ENCODE measurements at places on chromosomes 16 and 17. TPM values are rescaled to one million over a fixed set of nuclear protein-coding genes. Genes with fewer than 3 reads are reported as not detected.

GRCh38 chr16:81265658-81266451, 27.4 kb downstream of the BCO1 start:
- no peaks in the 10 kb centered on the region for H3K36me3 ChIP-seq
- H3K27me3 ChIP-seq: no peaks in the 10 kb centered on the region
- peaks cover 8% of the 10 kb centered on the region for H3K4me1 ChIP-seq
- DNase-seq: peak; percentile 84

DNA sequence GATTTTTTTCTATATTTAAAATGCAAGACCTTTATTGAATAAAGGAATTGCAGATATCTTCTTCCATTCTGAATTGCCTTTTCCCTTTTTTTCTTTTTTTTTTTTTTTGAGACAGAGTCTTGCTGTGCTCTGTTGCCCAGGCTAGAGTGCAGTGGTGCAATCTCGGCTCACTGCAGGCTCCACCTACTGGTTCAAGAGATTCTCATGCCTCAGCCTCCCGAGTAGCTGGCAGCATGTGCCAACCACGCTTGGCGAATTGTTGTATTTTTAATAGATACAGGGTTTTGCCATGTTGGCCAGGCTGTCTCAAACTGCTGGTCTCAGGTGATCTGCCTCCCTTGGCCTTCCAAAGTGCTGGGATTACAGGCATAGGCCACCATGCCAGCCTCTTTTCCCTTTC, 151.5 kb downstream of the CEP112 start:
- DNase-seq: no peak
- no peak overlapping the region for H3K4me3 ChIP-seq
- no peaks in the 10 kb centered on the region for H3K27me3 ChIP-seq
- H3K27ac ChIP-seq: no peak overlapping the region
- peaks cover 5% of the 10 kb centered on the region for H3K36me3 ChIP-seq

GRCh38 chr16:84315422-84315821, 20.7 kb downstream of the WFDC1 start:
- no peaks in the 10 kb centered on the region for H3K4me1 ChIP-seq
- no peak overlapping the region for H3K27ac ChIP-seq
- H3K4me3 ChIP-seq: no peak overlapping the region
- DNase-seq: no peak

DNA sequence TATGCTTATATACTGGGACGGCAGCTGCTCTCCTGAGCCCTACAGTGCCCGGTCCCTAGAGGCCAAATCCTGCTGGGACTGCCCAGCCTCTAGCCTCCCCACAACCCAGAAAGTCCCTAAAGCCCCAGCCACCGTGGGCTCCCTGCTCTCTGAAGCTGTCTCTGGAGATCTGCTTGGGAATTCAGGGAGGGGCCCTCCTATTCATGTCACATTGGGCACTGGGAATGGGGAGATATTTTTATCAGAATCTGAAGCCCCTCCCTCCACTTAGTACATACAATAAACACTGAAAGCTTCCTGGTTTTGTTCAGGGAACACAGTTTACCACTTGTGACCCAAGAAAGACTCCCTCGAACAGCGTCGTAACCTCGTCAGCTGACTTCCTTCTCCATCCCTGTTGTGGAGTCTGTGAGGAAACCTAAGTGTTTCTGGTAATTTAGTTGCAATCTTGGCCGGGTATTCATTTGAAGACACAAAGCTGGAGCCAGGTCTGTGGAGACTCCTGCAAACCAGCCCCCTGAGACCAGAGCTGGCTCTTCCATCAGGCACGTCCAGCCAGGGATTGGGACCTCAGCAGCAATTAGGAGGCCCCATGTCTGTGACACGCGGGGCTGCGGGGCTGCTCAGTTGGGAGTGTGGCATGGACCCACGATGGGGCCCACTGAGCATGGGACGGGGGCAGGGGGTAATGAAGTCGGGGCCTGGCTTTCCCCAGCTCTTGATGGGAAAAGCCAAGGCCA, 38.5 kb downstream of the PGS1 start:
- H3K36me3 ChIP-seq: peaks cover 43% of the 10 kb centered on the region
- DNase-seq: no peak
- peak overlapping the region; percentile 69 for H3K27ac ChIP-seq
- H3K27me3 ChIP-seq: no peaks in the 10 kb centered on the region

DNA sequence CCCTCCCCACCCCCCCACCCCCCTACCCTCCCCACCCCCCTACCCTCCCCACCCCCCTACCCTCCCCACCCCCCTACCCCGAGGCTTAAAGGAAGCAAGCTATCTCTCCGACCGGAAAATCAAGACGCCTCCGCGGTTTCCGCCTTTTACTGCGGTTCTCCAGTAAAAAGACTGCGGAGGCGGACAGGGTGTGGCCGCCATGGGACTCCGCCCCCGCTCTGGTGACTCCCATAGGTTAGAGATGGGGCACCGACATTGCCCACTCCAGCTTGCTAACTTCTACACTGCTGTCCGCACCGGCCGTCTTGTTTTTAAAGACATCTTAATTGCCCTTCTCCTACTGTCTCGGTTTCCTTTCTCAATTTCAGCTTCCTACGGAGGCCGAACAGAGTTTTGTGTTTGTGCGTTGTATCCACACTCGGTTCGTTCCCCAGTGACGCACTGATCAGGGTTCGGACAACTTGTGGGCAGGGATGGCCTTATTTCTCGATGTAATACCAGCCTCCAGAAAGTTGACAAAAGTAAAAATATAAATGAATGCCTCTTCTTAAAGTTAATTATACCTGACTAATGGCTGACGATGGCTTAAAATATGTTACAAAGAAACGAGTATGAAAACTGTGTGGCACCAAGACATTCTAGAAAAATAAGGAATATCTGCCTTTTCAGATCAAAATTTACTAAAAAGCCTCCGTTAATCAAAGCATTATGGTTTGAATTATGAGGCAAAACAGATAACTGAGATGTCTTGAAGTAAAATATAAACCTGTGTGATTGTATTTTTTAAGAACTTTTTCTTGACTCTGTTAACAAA, 1.1 kb upstream of the ZNF200 start:
- H3K27me3 ChIP-seq: no peaks in the 10 kb centered on the region
- no peak overlapping the region for H3K27ac ChIP-seq
- DNase-seq: peak; percentile 47
- peaks cover 24% of the 10 kb centered on the region for H3K36me3 ChIP-seq

GRCh38 chr16:17101646-17102045, 369.1 kb downstream of the XYLT1 start:
- no peak overlapping the region for H3K4me3 ChIP-seq
- no peak overlapping the region for H3K27ac ChIP-seq
- H3K4me1 ChIP-seq: no peaks in the 10 kb centered on the region
- no peaks in the 10 kb centered on the region for H3K27me3 ChIP-seq

DNA sequence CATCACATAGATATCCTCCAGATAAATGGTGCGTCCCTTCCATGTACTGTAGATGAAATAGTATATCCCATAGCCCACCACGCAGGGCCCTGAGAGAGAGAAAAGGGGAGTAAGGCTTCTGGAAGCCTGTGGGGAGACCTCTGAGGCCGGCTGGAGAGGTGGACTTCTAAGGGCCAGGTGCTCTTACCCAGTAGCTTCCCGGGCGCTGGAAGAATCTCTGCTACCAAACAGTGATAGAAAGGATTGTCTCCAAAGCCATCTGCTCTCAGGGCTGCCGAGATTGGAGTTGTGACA, 718 bp downstream of the SAT2 start:
- no peaks in the 10 kb centered on the region for H3K27me3 ChIP-seq
- H3K36me3 ChIP-seq: no peaks in the 10 kb centered on the region
- peaks cover 21% of the 10 kb centered on the region for H3K4me1 ChIP-seq
- H3K27ac ChIP-seq: peak overlapping the region; percentile 88
- H3K4me3 ChIP-seq: peak overlapping the region; percentile 59

GRCh38 chr16:80883159-80883642, 78.8 kb upstream of the CDYL2 start:
- DNase-seq: no peak
- no peak overlapping the region for H3K4me3 ChIP-seq
- H3K27me3 ChIP-seq: no peaks in the 10 kb centered on the region
- H3K27ac ChIP-seq: no peak overlapping the region

- peaks cover 47% of the 10 kb centered on the region for H3K4me1 ChIP-seq
- H3K27me3 ChIP-seq: no peaks in the 10 kb centered on the region
- H3K36me3 ChIP-seq: peaks cover 39% of the 10 kb centered on the region
- DNase-seq: no peak
- H3K27ac ChIP-seq: no peak overlapping the region
Measured at GRCh38 chr17:68453991-68454665, 3.2 kb downstream of the WIPI1 start.

- no peak overlapping the region for H3K27ac ChIP-seq
- H3K4me1 ChIP-seq: no peaks in the 10 kb centered on the region
- no peaks in the 10 kb centered on the region for H3K36me3 ChIP-seq
- no peak for DNase-seq
- no peak overlapping the region for H3K4me3 ChIP-seq
- no peaks in the 10 kb centered on the region for H3K27me3 ChIP-seq
Measured at GRCh38 chr17:65677932-65678331, 116.5 kb upstream of the AXIN2 start.

DNA sequence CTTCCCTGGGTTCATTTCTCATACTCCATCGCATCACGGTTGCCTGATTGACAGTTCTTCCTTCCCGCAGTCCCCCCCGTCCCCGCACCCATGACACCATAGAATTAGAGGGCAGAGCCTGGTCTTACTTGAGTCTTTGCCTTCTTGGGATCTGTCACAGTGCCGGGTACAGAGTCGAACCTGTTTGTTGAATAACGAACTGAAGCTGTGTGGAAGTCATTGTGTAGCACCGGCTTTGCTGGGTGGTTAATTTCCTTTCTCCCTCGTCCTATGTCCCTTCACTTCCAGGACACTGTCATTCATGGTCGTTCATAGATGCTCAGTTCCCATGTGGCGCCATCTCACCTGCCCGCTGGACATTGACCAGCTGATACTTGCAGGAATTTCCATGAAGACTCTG, 315.3 kb downstream of the CPPED1 start:
- no peak overlapping the region for H3K4me3 ChIP-seq
- no peaks in the 10 kb centered on the region for H3K36me3 ChIP-seq
- no peak overlapping the region for H3K27ac ChIP-seq
- peaks cover 7% of the 10 kb centered on the region for H3K4me1 ChIP-seq
- no peaks in the 10 kb centered on the region for H3K27me3 ChIP-seq

DNA sequence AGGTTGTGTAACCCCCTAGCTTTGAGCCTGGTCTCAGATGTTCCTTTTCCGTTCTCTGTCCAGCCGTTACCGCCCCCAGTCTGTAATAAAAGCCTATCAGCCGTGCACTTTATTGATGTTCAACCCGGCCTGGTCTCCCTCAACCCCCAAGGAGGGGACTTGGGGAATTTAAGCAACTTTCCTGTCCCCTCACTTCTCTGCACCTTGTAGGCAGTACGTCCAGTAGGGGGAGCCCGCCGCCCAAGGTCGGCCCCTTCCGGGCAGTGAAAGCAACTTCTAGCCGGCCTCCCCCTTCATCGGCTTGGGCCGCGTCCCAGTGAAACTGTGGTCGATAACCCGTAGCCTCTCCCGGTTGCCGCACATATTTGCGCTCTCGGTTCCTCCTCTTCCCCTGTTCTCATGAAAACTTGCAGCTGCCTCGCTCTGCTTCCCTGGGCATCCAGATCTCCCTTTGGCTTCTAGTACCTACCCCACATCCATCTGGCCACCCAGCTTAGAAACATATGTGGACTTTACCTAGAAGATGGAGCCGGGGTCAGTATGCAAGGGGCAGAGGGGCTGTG, 7.9 kb downstream of the PNPO start:
- H3K4me1 ChIP-seq: peaks cover 44% of the 10 kb centered on the region
- peak overlapping the region; percentile 58 for H3K27ac ChIP-seq
- peak; percentile 92 for DNase-seq
- no peak overlapping the region for H3K4me3 ChIP-seq
- no peaks in the 10 kb centered on the region for H3K27me3 ChIP-seq
- peaks cover 35% of the 10 kb centered on the region for H3K36me3 ChIP-seq

GRCh38 chr17:38507436-38507835, 79.2 kb downstream of the ARHGAP23 start:
- peaks cover 3% of the 10 kb centered on the region for H3K36me3 ChIP-seq
- H3K4me3 ChIP-seq: no peak overlapping the region
- H3K27me3 ChIP-seq: no peaks in the 10 kb centered on the region
- no peak for DNase-seq
- peaks cover 17% of the 10 kb centered on the region for H3K4me1 ChIP-seq

- peaks cover 5% of the 10 kb centered on the region for H3K36me3 ChIP-seq
- H3K4me3 ChIP-seq: no peak overlapping the region
- no peaks in the 10 kb centered on the region for H3K27me3 ChIP-seq
- peak overlapping the region; percentile 12 for H3K27ac ChIP-seq
- peaks cover 14% of the 10 kb centered on the region for H3K4me1 ChIP-seq
- DNase-seq: no peak
Measured at GRCh38 chr17:77155125-77155524, 14.4 kb downstream of the SEC14L1 start.

- H3K4me3 ChIP-seq: peak overlapping the region; percentile 63
- H3K27ac ChIP-seq: no peak overlapping the region
- no peaks in the 10 kb centered on the region for H3K36me3 ChIP-seq
- H3K4me1 ChIP-seq: peaks cover 21% of the 10 kb centered on the region
- no peaks in the 10 kb centered on the region for H3K27me3 ChIP-seq
- peak; percentile 14 for DNase-seq
Measured at GRCh38 chr17:68290268-68290954, 516 bp downstream of the SLC16A6 start.

- DNase-seq: peak; percentile 32
- no peaks in the 10 kb centered on the region for H3K4me1 ChIP-seq
- H3K36me3 ChIP-seq: no peaks in the 10 kb centered on the region
- H3K27ac ChIP-seq: no peak overlapping the region
- peak overlapping the region; percentile 14 for H3K4me3 ChIP-seq
Measured at GRCh38 chr17:33750943-33751701, 458.0 kb upstream of the ASIC2 start.

- DNase-seq: peak; percentile 81
- H3K36me3 ChIP-seq: no peaks in the 10 kb centered on the region
- H3K4me1 ChIP-seq: peaks cover 18% of the 10 kb centered on the region
- H3K4me3 ChIP-seq: peak within 1 kb of the TSS; percentile 49
Measured at GRCh38 chr17:42180922-42181850, at the start of gene KCNH4. TSS of gene KCNH4 (minus strand) at chr17:42181142. CDS start at chr17:42180945, 197 bp downstream.

DNA sequence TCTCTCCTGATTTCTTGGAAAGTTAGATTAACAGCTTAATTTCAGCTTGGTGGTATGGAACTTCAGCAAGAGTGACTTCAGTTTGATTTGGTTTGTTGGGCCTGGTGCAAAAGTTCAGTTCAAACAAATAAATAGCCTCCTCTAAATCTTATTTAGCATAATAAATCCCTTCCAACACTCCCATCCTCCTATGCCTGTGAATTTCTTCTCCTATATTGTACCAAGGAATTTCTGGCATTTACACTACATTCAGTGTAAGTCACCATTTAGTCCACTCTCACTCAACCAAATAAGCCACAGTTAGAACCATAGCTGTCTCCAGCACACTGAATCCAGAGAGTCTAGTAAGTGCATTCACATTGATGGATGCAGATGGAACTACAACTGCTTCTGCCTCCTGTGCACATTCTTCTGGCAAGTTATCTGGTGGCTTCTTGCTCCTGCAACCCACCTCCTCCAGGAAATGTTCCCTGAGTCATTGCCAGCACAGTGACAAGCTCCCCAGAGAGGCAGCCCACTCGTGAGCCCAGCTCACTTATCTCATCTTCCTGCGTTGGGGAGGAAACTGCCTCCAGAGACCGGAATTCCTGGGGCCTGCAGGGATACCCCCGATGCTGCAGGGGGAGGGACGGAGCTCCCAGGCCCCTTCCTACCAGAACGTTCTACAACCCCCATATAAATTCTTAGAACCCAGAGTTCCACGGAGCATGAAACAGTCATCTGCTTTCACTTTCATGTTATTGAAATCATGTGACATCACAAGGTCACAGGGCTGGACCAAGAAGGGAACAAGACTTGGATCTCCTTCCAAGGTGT, 318.3 kb downstream of the PHKB start:
- DNase-seq: peak; percentile 11
- no peaks in the 10 kb centered on the region for H3K27me3 ChIP-seq
- no peaks in the 10 kb centered on the region for H3K36me3 ChIP-seq

The CD300E gene
- 0.64 TPM for total RNA-seq

The ENO3 gene
- 616 TPM for total RNA-seq

The MYH2 gene
- not detected for total RNA-seq

The FBXO39 gene
- total RNA-seq: not detected

The WFIKKN1 gene
- total RNA-seq: 0.11 TPM

The KRTAP1-4 gene
- total RNA-seq: not detected

The SLC6A2 gene
- total RNA-seq: not detected

The PDIA2 gene
- 3.4 TPM for total RNA-seq

The NPIPB13 gene
- not detected for total RNA-seq

The SYNRG gene
- 51.4 TPM for total RNA-seq

All from heart right ventricle (tissue), 16 donors.